Sigmoid colon (tissue), 7 donors: ENCODE measurements at places on chromosomes 12 and 14.
A peak's percentile ranks its signal among the peaks of the same experiment; 100 is the strongest.

GRCh38 chr14:67420102-67420739 lies 8.3 kb upstream of the PLEK2 start:
- peak; percentile 38 for DNase-seq

GRCh38 chr12:56126732-56127239 lies 1.3 kb upstream of the ESYT1 start:
- DNase-seq = no peak

DNA sequence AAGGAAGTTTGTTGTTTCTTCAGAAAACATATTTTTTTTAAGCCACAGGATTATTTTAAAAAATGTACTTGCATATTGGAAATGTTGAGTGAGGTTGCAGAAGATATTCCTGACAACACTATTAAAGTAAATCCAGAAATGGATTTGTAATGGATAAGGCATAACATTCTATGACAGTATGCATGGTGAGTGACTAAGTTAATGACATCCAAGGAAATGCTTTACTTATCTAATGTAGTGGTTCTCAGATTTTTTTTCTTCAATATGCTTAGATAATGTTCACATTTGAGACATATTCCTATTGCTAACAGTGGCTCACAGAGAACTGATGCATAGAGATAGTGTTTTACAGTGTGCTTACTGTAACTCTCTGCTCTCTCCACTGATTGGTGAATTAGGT lies 49.4 kb downstream of the ZDHHC17 start:
- no peak for DNase-seq

- DNase-seq = no peak
These were observed 185.8 kb downstream of the DUSP6 start for GRCh38 chr12:89166525-89166934.

GRCh38 chr12:108678104-108678730 lies 44.5 kb upstream of the SELPLG start:
- DNase-seq = no peak

DNA sequence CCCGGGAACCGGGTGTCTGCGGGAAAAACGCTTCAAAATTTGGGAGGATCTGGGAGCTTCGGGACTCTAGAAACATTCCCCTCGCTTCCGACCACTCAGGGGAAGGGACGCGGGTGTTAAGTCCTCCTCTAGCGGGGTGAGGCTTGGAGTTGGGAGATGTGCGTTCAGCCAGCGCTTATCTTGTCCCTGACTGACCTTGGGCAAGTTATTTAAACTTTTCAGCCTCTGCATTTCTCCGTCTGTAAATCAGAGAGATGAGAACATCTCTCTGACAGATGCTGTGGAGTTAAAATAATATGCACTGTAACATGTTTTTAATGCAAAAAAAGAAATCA lies 76.9 kb upstream of the ANO4 start:
- no peak for DNase-seq

- DNase-seq = no peak
These were observed 239.2 kb downstream of the ADGRD1 start for GRCh38 chr12:131192951-131193350.

DNA sequence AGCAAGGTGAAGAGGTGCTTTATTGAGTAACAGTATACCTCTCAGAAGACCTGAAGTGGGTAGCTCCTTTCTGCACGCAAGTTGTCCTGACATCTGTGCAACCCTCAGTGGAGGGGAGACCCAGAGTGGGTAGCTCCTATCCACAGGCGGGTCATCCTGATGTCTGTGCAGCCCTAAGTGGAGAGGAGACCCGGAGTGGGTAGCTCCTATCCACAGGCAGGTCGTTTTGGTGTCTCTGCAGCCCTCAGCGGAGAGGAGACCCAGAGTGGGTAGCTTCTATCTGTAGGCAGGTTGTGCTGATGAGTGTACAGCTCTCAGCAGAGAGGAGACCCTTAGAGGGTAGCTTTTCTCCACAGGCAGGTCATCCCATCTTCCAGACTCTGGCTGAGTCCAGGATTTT lies 45.1 kb upstream of the PRPF39 start:
- DNase-seq = no peak

DNA sequence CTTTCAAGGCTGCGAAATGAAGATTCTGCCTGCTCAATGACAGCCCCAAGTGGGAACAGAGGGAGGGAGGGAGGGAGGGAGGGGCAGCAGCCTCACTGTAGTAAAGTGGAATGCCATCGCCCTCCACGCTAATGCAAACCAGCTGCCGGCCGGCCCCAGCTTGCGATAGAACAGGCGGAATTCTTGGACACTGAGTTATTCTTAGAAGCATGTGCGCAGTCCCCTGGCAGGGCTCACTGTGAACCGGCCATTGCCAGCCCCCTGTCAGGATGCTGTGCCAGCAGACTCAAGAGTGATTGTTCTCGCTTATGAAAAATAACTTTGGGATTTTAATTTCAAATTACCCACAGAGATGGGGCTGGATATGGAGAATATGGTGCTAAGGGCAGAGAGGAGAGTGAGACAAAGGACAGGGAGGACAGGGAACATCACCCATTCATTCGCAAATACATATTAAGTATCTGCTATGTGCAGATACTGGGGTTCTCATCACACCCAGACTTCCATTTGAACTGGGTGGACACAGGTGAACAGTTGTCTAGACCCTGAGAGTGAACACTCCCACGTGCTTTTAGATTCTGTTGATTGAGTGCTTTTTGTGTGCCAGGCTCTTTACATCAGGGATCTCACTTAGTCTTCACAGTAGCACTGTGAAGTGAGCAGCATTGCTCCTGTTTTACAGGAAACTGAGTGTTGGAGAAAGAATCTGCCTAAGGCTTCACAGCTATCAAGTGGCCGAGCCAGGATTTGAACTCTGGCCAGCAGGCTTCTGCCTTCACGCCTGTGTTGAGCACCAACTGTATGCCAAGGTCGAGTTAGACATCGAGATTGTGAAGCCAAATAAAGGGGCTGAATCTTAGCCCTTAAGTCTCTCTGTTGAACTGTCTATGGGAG lies 192.9 kb downstream of the C12orf75 start:
- DNase-seq = peak; percentile 91

- DNase-seq = no peak
These were observed 443.4 kb downstream of the GLT1D1 start for GRCh38 chr12:129296671-129297070.

GRCh38 chr14:79745046-79745445 lies 466.3 kb downstream of the DIO2 start:
- DNase-seq = no peak

DNA sequence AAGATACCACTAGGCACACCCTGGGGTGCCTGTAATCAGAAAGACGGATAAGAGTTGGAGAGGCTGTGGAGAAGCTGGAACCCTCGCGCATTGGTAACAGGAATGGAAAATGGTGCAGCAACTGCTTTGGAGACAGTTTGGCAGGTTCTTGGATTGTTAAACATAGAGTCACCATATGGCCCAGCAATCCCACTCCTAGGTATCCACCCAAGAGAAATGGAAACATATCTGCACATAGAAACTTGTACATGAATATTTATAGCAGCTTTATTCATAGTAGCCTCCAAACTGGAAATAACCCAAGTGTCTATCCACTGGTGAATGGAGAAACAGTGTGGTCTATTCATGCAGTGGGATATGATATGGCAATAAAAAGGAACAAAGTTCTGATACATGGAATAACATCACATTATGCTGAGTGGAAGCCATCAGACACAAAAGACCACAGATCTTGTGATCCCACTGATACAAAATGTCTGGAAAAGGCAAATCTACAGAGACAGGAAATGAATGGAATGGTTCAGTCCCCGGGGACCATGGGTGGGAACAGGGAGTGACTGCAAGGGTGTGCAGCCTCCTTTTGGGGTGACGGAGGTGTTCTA lies 45.4 kb downstream of the JAG2 start:
- no peak for DNase-seq

GRCh38 chr14:104935955-104936354 lies 11.3 kb downstream of the PLD4 start:
- no peak for DNase-seq

DNA sequence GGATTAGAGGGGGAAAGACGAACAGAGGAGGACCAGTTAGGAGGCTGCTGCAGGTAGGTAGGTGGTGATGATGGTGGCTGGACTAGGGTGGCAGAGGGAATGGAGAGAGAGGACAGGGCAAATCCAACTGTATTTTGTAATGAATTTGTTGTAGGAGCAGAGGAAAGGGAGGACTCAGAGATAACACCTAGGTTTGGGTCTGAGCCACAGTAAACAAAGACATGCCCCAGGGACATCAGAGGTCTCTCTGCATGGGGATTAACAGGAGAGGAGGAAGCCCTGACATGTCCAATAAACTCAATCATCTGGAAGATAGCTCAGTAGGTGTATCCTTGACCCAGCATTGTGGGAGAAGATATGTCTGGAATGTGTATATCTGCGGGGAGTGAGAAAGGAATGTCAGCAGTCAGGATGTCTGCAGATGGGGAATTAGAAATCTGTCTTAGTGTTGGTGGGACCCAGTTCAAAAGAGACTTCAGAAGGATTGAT lies 4.7 kb upstream of the SLC48A1 start:
- DNase-seq = no peak

DNA sequence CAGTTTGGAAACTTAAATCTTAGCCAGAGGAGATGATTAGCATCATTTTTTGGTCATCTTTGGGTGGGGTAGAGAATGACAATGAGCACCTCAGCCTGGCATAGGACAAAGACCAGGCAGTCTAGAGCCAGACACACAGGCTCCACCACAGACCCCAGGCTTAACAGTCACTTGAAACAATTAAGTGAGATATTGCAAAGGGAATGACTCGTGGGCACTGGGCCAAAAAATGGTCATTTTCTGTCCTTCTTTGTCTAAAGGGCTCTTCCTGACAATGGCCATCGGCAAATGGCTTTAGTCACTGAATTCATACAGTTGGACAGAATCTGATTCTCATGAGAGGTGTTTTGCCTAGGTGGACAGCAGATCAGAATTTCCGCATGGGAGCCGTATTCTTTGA lies 78.0 kb upstream of the DICER1 start:
- DNase-seq = peak; percentile 56

GRCh38 chr12:32091696-32092095 lies 15.0 kb upstream of the BICD1 start:
- DNase-seq = no peak

GRCh38 chr12:120235369-120236323 lies 29.9 kb downstream of the PXN start:
- DNase-seq = no peak

DNA sequence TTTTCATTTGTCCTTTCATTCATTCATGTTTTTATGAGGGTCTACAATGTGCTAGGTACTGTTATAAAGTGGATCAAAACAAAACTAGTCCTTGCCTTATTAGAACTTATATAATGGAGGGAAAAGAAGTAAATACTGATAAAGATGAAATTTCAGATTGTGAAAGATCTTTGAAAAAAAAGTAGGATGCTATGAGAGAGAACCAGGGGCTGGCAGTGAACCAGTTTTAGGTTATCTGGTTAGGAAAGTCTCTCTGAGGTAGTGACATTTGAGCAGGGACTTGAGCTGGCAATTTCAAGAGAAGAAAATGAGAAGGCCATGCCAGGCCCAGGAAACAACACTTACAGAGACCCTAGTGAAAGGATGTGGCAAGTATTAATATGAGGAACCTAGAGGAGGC lies 57.3 kb upstream of the E2F7 start:
- DNase-seq = no peak

DNA sequence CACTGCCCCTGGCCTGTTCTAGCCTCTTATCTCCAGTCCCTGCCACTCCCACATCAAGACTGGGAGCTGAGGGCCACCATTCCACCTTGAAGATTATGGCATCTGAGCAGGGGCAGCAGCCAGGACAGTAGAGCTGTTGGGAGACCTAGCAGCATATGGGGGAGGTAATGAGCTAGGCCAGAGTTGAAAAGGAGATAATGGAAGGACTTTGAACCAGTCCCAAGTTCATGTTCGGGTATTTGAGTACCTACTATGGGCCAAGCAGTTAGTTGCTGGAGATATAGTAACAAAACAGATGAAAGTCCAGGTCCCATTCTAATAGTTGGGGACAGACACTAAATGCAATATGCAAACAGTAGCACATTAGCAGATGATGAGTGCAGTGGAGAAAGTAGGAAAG lies 151.5 kb downstream of the PLXNC1 start:
- no peak for DNase-seq

- peak; percentile 77 for DNase-seq
These were observed 12.0 kb upstream of the BLTP3B start for GRCh38 chr12:100154474-100155247.

DNA sequence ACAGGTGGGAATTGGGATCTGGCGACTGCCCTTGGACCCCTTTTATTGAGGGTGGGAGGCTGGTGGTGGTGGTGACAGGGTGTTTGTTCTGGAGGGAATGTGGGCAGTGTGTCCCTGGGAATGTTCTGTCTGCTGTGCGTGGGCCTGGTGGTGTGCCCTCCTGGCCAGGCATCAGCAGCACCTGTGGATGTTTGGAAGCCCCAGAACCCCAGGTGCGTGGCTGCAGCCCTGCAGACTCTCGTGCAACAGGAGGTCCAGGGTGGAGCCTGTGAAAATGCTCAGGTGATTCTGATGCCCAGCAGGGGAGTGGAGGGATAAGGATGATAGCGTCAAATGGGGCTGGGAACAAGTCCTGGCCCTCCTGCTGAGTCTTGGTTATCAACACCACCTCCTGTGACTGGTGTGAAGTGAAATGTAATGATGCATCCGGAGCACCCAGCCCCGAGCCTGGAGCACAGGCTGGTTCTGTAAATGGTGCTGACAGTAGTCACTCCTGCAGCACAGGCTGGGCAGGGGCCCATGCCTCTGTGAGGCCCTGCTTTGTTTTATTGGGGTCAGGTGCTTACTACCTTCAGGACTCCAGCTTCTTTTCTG lies 176.6 kb downstream of the TSPAN9 start:
- no peak for DNase-seq

DNA sequence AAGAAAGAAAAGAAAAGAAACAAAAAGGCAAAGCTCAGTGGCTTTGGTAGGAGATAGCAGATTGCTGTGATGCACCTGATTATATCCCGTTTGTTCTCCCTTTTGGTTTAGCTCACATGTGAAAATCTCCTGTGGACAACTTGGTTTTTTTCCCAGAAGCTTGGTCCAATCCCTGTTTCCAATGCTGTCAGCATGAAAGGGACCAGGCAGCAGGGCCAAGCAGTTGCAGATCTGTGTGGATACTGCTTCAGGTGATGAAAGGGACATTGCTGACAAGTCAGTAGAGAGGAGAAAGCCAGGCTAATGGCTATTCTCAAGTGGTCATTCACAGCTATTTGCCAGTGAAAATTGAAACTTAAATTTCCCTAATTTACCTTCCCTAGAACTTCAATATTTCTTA lies 18.8 kb upstream of the SLCO1A2 start:
- DNase-seq = no peak

GRCh38 chr14:90412058-90412457 lies 15.2 kb downstream of the CALM1 start:
- DNase-seq = no peak
